ENCODE measurements at places on chromosomes 3 and 15.
A peak's percentile ranks its signal among the peaks of the same experiment; 100 is the strongest.

DNA sequence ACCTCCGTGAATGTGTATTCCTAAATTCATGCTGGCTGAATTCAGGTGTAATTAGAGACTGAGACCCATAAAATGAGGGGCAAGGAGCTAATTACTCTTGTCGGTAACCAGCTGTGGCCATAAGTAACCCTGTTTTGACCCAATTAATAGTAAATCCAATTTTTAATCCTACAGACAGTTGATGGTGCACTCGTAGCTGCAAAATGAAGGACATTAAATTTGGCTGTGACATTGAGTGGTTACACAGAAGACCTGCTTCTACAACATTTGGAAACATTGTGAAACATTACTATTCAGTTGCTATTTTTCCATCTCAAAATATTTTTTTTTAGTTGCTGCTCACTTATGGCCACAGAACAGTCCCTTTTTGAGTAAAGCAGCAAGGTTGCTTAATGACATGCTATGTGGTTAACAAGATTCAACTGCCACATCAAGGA is 33.0 kb downstream of the MBNL1 start:
- no peak for DNase-seq

GRCh38 chr3:126133606-126134005 is 46.8 kb downstream of the ALDH1L1 start:
- no peak for DNase-seq

GRCh38 chr15:75361361-75361988 is 6.9 kb downstream of the MAN2C1 start:
- DNase-seq = no peak

DNA sequence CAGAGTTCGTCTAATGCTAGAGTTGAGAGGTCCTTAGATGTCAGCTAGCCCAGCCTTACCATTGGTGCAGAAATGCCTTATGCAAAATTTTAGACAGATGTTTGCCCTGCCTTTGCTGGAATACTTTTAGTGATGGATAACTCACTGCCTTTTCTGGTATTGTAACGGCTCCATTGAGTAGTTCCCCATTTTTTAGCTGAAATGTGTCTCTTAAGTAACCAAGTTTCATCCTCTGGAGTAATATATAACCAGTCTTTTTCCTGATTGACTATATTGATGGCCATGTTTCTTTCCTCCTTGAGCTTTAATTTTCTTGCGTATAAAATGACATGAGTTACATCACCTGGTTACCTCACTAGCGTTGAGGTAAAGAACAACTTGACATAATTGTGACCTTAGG is 45.0 kb downstream of the SNRK start:
- no peak for DNase-seq

- no peak for DNase-seq
These were observed 31.4 kb upstream of the LSAMP start for GRCh38 chr3:116476691-116477090.

GRCh38 chr15:29633971-29634370 is 188.3 kb downstream of the TJP1 start:
- no peak for DNase-seq

DNA sequence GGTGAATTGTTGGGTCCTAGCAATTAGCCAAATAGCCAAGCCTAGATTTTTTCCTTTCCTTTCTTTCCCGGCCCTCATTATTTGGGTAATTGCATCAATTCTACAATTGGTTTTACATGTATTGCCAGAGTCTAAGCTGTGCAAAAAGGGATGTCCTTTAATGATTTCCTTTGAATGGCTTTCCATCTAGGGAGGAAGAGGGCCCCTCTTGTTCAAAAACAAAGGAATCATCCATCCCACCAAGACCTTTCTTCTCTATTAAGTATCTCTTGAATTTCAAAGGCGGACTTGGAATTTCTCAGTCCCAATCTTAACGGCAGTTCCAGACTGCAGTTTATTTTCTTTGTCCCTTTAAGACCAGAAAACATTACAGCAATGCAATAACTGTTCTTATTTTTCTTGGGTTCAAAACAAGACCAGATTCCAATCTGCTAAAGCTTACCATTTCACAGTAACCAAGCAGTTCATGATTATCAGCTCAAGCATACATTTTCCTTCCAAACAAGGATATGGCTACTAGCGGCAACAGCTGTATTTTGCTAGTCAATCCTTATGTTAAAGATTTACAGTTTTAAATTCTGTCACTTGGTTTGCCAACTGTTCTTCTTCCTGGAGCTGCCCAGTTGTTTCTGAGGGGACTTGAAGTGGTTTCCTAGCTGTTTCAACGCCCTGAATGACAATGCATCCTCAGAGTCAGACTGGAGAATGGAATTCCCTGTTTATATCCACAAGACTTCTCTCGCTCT is 91.4 kb upstream of the LRIG1 start:
- no peak for DNase-seq

DNA sequence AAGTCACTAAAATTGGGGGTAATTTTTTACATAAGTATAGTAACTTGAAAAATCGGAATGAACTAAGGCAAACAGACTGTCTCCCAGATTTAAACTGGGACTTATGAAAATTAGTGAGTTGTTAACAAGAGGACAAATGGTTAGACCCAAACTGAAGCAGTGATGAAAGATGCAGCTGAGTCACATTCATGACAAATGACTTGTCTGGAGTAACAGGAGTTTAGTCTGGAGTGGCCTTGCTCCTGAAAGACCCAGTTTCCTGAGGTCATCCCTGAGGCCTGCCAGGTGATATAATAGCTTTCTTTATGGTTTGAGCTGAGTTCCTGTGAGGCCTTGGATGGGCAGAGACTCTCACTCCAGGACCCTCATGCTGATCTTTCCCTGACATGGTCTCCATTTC is 9.6 kb upstream of the CTDSPL start:
- DNase-seq = peak; percentile 78

DNA sequence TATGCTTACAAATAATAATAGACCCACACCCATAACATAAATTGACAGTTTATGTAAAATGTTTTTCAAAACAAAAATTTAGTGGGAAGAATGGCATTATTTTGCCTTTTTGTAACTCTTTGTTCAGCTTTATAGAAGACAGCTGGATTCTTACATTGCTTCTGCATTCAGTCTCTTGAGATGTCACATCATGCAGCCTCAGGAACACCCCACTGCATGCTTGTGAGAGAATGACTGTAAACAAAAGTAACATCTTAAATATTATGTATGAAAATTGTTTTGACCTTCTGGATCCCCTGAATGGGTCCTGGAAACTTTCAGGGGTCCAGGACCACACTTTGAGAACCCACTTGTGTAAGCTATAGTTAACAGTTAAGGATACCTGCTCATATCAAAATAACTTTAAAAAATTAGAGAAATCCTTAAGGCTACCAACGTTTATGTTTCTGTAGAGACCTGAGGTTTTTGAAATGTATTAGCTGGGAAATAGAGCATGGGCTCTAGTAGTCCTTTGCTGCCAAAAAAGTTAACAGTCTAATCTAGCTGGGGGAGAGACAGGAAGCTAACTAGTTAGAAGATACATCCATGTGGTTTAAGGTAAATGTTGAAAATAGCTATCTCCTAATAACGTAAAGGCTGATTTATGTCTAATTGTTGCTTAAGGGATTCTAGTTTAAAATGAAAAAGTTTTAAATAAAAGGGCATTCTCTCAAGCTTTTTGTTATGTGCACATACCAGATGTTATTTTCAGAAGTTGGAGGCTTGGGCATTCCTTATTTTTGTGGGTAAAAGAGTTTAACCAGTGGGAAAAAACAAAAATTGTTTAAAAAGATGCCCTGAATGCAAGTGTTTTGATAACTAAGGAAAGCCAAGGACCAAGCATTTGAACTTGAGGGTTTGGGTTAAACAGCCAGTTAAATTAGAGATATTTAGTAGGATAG is 3.8 kb downstream of the USP3 start:
- no peak for DNase-seq

- DNase-seq = peak; percentile 49
These were observed 13.5 kb downstream of the UBAP1L start for GRCh38 chr15:65101411-65101890.

GRCh38 chr3:19539518-19540392 is 391.4 kb downstream of the KCNH8 start:
- no peak for DNase-seq

DNA sequence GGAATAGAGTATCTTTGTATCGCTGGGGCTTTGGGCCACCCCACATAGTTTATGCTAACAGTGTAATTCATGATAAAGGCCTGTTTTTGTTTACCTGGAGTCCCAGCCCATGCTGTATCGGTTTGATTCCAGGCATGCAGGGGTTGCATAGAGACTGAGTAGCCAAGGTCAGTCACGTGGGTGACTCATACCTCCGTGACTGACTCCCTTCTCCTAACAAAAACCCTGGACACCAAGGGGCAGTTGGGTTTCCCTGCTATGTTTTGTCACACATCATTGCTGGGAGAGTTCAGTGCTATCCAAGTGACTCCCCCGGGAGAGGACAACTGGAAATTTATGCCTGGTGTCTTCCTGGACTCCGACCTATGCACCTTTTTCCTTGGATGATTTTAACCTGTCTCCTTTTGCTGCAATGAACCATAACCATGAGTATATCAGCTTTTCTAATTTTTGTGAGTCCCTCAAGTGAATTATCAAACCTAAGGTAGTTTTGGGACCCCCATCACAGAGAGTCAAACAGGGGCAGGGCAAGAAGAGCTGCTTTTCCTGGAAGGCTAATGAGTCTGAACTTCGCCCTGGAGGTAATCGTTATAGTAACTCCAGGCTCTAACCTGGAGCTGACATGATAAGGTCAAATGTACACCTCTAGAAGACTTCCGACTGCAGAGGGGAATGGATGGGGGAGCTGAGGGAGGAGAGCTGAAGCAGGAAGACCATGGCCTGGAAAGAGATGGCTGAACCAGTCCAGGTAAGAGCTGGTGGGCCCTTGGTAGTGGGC is 57.0 kb downstream of the SRGAP3 start:
- DNase-seq = peak; percentile 75

DNA sequence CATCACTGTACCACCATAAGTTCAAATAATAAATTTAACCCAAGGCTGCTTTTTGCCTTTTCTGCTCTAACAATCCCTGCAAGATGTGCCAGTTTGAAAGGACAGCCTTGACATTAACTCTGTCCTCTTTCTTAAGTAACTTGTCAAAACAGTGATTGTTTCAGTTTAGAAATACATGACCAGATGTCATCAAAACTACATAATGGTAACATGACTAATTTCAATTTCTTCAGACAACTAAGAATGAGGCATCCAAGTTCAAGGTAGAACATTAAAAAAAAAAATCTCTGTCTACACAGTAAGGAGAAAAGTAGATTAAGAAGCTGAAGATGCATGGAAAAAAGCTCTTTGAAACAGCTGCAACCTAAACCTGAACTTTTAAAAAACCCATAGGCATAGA is 47.4 kb downstream of the SHQ1 start:
- DNase-seq = no peak

- no peak for DNase-seq
These were observed 15.6 kb downstream of the FBXW12 start for GRCh38 chr3:48387634-48388033.

DNA sequence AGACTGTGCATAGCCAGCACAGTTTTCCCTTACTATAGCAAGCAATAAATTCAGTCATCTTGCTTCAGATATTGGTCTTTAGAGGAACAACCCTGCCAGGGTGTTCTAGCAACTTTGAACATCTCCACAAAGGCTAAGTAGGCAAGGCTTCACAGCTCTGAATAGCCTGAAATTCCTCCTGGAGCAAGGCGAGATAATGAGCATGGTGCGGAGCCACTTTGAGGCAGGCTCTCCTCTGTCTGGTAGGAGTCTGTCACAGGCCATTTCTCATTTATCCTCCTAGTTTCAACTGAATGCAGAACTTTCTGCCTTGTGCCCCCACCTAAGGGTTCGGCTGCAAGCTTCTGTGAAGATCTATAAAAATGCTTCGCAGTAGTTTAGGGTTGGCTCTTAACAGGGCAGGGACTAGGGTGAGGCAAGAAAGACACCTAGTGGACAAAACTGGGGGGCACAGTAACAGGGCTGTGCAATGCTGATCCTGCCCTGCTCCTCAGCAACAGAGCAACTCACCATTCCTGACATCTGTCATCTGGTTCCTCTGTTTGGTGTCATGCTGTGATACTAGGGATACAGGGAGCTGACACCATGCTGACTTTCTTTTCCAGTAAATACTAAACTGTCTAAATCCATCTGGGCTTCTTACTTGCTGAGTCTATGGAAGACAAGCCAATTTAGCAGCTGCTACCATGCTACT is 16.6 kb upstream of the EHHADH start:
- DNase-seq = peak; percentile 47

- no peak for DNase-seq
These were observed 53.4 kb downstream of the FEM1B start for GRCh38 chr15:68330901-68331300.

- no peak for DNase-seq
These were observed 904.2 kb downstream of the EPHA3 start for GRCh38 chr3:90011596-90011995.

DNA sequence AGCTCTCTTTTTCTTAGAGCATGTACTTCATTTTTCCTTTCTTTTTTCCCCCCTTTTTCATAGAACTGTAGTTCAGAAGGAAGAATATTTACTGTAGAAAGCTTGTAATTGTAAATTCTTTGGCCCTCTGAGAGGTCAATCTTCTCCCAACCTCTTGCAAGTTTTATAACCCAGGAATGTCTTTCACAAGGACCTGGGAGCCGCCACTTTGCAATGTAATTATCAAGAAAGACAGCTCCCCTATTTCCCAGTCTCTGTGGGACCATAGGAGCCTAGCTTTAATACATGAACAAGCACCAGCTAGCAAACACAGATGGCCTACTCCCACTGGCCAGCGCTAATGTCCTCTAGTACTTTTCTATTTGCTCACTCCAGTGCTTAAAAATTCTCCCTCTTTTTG is 51.4 kb downstream of the NFKBIZ start:
- DNase-seq = no peak

- DNase-seq = no peak
These were observed 55.9 kb downstream of the CGNL1 start for GRCh38 chr15:57432141-57432741.

DNA sequence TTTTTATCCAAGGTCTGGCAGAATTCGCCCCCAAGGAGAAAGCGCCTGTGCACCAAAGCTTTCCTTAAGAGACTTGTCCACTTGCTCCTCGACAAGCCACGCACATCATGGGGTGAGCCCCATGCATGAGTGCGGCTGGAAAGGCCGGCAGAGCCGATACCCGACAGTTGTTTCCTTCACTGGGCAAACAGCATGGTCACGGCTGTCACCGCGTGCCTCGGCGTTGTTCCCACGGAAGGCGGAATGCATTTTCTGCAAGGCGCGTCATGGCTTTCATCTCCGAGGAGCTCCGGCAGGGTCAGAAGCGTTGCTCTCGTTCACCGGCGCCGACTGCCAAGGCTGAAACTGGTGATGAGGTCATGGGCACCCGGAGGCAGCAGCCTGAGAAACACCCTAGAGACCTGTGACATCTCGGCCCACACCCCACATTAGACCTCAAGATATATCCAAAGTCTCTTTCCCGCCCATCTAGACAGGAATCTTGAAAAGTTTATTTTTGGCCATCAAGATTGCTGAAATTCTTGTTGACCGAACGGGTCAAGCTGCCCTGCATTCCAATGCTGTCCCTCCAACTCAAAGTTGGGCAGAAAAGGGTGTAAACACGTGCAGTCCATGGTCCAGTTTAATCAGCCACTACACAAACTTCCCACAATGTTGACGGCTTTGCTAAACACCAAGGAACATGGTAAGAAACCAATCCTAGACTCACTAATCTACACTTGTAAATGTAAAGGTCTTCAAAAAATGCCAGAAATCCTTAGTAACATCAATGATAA is 604 bp upstream of the TJP1 start:
- peak; percentile 89 for DNase-seq
